ENCODE measurements at places on chromosomes 11 and 22. TPM values are rescaled to one million over a fixed set of nuclear protein-coding genes. Genes with fewer than 3 reads are reported as not detected.

DNA sequence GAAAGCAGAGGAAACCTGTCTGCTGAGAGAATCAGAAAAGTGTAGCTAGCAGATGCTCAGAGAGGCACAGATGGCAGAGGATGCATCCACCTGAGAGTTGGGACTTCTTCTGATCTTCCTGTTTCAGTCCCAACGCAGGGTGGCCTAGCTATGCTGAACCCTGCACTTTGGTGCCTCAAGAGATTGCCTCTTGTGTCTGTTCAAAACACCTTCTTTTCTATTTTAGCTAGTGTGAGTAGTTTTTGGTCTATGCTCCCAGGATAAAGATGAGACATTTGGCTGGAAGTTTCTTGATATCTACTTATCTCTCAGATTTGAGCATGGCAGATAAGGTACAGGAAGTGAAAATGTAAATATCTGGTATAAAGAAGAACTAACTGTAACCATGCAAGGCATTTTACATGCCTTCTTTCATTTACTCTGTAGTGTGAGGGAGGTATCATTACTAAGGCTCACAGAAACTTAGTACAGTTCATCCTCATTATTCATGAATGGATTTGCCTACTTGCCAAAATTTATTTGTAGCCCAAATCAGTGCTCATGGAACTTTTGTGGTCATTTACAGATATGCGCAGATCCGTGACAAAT lies 47.0 kb upstream of the PSMA1 start:
- no peak for DNase-seq

GRCh38 chr11:19907839-19908238 lies 195.2 kb downstream of the NAV2 start:
- no peak for DNase-seq

GRM5 gene
- 149 TPM for total RNA-seq

DNA sequence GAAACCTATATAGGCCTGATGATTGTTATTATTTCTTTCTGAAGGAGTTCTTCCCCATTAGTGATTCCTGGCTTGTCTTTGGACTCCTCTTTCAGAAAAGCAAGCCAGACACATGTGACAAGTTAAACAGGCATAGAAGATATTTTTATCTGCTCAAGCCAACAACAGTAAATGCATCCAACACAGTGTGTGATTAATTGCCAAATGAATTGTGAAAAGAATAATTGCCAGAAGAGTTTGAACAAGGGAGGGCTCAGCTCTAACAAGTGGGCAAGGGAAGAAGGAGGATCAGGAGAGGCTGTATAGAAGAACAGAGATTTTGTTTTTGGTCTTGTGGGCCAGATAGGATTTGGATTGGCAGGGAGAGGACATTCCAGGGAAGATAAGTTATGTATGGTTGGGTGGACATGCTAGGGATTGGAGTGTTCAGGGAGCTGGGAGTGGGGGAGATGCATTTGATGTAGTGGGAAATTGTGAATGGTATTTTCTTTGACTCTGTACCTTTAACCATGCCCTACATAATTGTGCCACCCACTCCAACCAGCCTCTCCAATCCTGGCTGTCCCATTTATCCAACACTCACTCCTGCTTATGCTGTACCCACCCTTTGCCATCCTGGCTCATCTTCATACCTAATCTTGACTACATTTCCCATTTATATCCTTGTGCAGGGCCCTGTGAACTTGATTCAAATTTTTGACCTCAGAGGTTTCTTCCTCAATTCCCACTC lies 172.8 kb downstream of the RRAS2 start:
- DNase-seq: no peak

GRCh38 chr11:78266451-78266850 lies 77.7 kb downstream of the USP35 start:
- DNase-seq: no peak

CRYBB2 gene
- total RNA-seq: not detected

LIPT2 gene
- total RNA-seq: 2.9 TPM

- no peak for DNase-seq
Measured at GRCh38 chr11:429391-429790, 12.4 kb downstream of the ANO9 start.

- DNase-seq: no peak
Measured at GRCh38 chr11:86301742-86302091, 323 bp upstream of the HIKESHI start.
